Activated T-cell treated with anti-CD3 and anti-CD28 coated beads, Interleukin-2, amount 50 U/mL, for 4 hours (primary cell): ENCODE measurements at places on chromosomes 7 and 10. TPM values are rescaled to one million over a fixed set of nuclear protein-coding genes. Genes with fewer than 3 reads are reported as not detected.

NRAP gene
- total RNA-seq = not detected

RNF133 gene
- not detected for total RNA-seq

TYW1B gene
- 2.3 TPM for total RNA-seq

GIMAP5 gene
- total RNA-seq = 50.2 TPM

NRCAM gene
- 0.69 TPM for total RNA-seq

NKX1-2 gene
- total RNA-seq = not detected

CFAP43 gene
- total RNA-seq = not detected

AKR1C2 gene
- 0.52 TPM for total RNA-seq

KLLN gene
- total RNA-seq = 0.35 TPM

HECW1 gene
- total RNA-seq = not detected

MAGI2 gene
- total RNA-seq = 0.14 TPM

UMAD1 gene
- total RNA-seq = 13.9 TPM

WEE2 gene
- not detected for total RNA-seq

GDF2 gene
- total RNA-seq = not detected

PANK1 gene
- 2.7 TPM for total RNA-seq

RBP3 gene
- not detected for total RNA-seq

EPHA1 gene
- 1.9 TPM for total RNA-seq

EBF3 gene
- total RNA-seq = not detected

WNT16 gene
- not detected for total RNA-seq

SFTPA2 gene
- total RNA-seq = 2.7 TPM

PRF1 gene
- total RNA-seq = 15.7 TPM

GDF10 gene
- total RNA-seq = 0.25 TPM

ZNF282 gene
- total RNA-seq = 39.7 TPM

PRSS58 gene
- total RNA-seq = not detected

IFIT1B gene
- not detected for total RNA-seq

PSD gene
- total RNA-seq = 4.6 TPM

LAMTOR4 gene
- total RNA-seq = 115 TPM

SRGN gene
- total RNA-seq = 567 TPM

BHLHA15 gene
- not detected for total RNA-seq

SLC37A3 gene
- 40.9 TPM for total RNA-seq

POU6F2 gene
- not detected for total RNA-seq

KCNH2 gene
- total RNA-seq = 0.71 TPM

GSTK1 gene
- total RNA-seq = 90.4 TPM

MTG1 gene
- total RNA-seq = 68.1 TPM

TYSND1 gene
- total RNA-seq = 11.8 TPM

MEST gene
- 5.2 TPM for total RNA-seq

DMBT1 gene
- total RNA-seq = 0.05 TPM

THSD7A gene
- not detected for total RNA-seq

SFRP4 gene
- not detected for total RNA-seq

PDZD7 gene
- total RNA-seq = 0.05 TPM

GOLGA7B gene
- total RNA-seq = 0.30 TPM

HTR5A gene
- not detected for total RNA-seq

GIMAP4 gene
- 10.1 TPM for total RNA-seq

PHKG1 gene
- total RNA-seq = 1.8 TPM

MSMB gene
- not detected for total RNA-seq

SEMA3C gene
- total RNA-seq = 0.13 TPM

PAPOLB gene
- total RNA-seq = 0.05 TPM

SPDYE2 gene
- not detected for total RNA-seq

DENND10 gene
- total RNA-seq = 13.8 TPM
